Stimulated activated CD8-positive, alpha-beta memory T cell treated with anti-CD3 and anti-CD28 coated beads, Interleukin-4, amount 100 ng/mL, for 4 hours (primary cell): ENCODE measurements at places on chromosomes 13 and 19.

DNA sequence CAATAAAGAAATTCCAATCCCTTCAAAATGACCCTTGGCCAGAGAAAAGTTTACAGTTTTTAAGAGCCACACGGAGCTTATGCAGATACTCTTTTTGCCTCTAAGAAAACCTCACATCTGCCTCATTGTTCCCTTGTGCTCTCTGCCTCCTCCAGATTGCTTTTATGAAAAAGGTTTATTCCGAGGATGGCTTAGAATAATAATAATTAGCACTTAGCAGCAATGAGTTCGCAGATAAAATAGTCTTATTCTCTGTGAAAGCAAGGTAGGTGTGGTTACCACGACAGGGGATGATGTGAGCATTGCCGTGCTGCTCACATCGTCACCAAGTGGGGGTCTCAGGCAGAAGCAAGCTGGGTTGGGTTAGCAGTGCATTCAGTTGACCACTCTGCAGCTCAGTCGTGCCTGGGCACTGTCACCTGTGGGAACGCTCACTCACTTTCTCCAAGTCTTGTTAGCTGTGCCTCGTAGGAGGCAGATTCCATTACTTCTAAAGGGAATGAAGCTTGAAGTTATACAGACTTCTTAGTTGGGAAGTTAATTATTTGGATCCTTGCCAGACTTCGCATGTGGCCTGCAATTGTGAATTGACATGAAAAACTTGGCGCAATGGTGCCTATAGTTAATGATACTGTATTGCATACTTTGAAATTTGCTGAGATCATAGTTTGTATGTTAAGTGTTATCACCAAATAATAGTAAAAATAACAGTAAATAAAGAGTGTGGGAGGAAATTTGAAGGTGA is 157.2 kb downstream of the MYO16 start:
- DNase-seq, result no peak

- no peak for DNase-seq
These were observed 19.2 kb upstream of the AKT2 start for GRCh38 chr19:40304306-40304705.

- no peak for DNase-seq
These were observed 6.0 kb downstream of the SYCE2 start for GRCh38 chr19:12913011-12913561.

- no peak for DNase-seq
These were observed 9.9 kb downstream of the MYDGF start for GRCh38 chr19:4660181-4660791.

GRCh38 chr19:39825093-39825463 is 8.9 kb downstream of the DYRK1B start:
- no peak for DNase-seq

GRCh38 chr19:1159864-1160595 is 14.0 kb downstream of the SBNO2 start:
- no peak for DNase-seq

GRCh38 chr13:40445557-40445990 is 220.9 kb downstream of the FOXO1 start:
- no peak for DNase-seq

DNA sequence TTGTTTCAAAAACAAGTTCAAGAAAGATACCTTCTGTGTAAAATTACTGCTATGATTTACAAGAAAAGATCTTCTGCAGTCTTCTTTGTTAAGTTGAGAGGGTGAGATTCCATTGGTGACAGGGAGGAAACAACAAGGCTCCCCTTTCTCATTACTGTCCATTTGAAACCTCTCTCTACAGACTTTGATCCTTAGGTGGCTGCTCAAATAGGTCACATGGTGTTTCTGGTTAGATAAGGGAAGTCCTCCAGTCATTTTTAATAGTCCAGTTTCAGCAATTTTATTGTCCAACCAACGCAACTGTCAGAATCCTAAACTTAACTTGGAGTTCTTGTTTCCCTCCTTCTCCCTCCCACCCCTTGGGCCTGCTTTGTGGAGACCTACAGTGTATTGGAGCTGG is 390.4 kb downstream of the EFNB2 start:
- no peak for DNase-seq

GRCh38 chr19:29966588-29967249 is 24.7 kb downstream of the URI1 start:
- no peak for DNase-seq
